Pancreas (tissue), 10 donors: ENCODE measurements at places on chromosomes 6 and 20. TPM values are rescaled to one million over a fixed set of nuclear protein-coding genes. Genes with fewer than 3 reads are reported as not detected.

Gene GMEB2
- 7.0 TPM for total RNA-seq

Gene HLA-DRA
- total RNA-seq, result 16.3 TPM

Gene ADGRF5
- 4.5 TPM for total RNA-seq

- no peak for DNase-seq
Measured at GRCh38 chr6:35146453-35146852, 5.3 kb upstream of the TCP11 start.

GRCh38 chr6:122610690-122611455 is 668 bp downstream of the PKIB start:
- peak; percentile 86 for DNase-seq

GRCh38 chr6:166826264-166826663 is 130.1 kb downstream of the RNASET2 start:
- no peak for DNase-seq

DNA sequence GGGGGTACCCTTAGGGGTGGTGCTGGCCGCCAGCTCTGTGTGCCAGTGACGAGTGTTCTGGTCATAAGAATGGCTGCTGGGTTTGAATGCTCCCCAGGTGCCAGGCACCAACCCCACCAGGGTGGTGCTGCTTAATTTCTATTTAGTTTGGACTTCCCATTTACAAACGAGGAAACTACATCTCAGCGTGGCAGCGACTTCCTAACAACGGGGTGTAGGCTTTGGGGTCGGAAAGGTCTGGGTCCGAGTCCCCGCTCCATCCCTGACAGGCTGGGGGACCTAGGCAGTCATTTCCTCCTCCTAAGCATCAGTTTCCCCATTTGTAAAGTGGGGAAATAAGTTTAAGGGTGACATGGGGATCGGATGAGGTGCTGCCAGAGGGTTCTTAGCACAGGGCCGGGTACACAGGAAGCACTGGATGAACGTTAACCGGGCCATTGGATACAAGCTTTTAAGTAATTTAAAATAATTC is 30.3 kb downstream of the CEBPB start:
- DNase-seq, result no peak

DNA sequence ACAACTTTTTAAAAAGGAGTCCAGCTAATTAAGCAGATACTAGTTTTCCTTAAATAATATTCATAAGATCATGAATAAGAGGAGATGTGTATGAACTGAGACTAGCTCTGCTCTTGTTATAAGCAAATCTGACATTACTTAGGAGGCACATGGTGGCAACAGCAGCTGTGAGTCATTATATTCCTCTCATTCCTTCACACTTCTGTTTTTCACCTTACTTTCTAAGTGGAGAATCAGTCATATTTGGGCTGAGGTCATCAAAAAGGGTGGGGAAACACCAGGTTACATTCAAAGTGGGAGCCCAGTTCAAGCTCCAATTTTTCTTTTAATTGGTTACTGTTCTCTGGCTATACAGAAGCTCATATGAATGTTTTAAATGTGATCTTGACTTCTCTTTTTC is 6.0 kb upstream of the RIPPLY2 start:
- DNase-seq, result no peak

DNA sequence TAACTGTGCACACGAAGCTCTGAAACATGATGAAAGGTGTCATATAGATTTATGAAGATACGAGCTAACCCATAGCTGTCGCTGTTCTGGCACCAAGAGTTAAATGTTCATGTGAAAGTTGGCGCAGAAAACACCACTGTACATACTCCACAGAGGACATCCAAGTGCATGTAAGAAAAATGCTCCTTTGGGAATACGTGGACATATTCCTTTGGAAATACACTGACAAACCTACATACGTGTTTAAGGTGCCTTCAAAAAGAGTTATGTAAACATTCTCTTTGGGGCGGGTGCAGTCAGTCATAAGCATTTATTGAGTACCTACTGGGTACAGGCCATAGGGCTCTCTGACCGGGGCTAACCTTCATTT is 723 bp upstream of the ARID1B start:
- DNase-seq, result no peak

GRCh38 chr20:59944726-59945125 is 4.5 kb downstream of the FAM217B start:
- DNase-seq, result no peak

DNA sequence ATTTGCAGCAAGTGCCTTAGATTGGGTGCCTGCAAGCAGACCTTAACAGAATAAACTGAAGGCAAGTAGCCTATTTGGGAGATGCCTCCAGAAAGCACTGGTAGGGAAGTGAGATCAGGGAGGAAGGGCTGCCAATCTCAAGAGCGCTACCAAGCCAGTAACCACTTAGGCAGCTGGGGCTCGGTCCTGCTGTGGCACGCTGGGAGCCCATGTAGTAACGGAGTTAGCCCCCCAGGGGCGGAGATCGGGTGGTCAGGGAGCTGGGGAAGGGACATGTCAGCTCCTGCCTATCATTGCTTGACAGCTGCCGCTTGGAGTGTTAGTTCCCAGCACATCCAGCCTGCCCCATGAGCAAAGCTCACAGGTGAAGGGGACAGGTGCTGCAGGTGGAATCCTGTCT is 127.0 kb downstream of the CEBPB start:
- no peak for DNase-seq

- DNase-seq, result no peak
Measured at GRCh38 chr6:33926451-33926850, 122.6 kb upstream of the MLN start.

GRCh38 chr20:34365765-34366213 is 2.7 kb downstream of the ITCH start:
- DNase-seq, result no peak
